Activated T-cell treated with anti-CD3 and anti-CD28 coated beads, Interleukin-2, amount 50 U/mL, for 4 hours (primary cell): ENCODE measurements at places on chromosomes 11 and 22. TPM values are rescaled to one million over a fixed set of nuclear protein-coding genes. Genes with fewer than 3 reads are reported as not detected.

GRCh38 chr11:127943152-127943551 is 644.2 kb downstream of the ETS1 start:
- DNase-seq: no peak

DNA sequence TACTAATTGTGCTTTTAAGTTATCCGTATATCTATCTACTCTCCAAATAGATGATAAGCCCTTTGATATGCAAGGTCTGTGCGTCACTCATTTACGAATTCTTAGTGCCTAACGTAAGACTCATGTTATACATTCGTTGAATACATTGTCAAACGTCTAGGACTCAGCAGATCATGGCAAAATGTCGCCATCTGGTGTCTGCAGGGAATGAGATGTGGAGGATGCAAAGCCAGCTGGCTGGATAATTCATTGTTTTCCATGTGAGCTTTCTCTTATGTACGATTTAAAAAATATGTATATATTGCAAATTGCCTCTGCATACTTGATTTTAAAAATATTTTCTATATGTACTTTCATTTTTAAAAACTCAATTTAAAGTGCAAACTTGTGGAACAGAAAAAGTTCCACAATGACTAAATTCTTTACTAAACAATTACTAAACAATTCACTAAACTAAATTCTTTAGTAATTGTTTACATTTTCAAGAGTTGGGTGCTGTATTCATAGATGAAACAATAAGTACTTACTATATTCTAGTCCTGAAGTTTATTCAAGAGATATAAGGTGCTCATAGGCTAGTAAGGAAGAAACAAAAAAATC is 33.8 kb downstream of the ZNF202 start:
- peak; percentile 50 for DNase-seq

GRCh38 chr11:90446207-90446606 is 223.4 kb upstream of the CHORDC1 start:
- no peak for DNase-seq

BCO2 gene
- total RNA-seq: 0.66 TPM

PGA5 gene
- not detected for total RNA-seq

DNA sequence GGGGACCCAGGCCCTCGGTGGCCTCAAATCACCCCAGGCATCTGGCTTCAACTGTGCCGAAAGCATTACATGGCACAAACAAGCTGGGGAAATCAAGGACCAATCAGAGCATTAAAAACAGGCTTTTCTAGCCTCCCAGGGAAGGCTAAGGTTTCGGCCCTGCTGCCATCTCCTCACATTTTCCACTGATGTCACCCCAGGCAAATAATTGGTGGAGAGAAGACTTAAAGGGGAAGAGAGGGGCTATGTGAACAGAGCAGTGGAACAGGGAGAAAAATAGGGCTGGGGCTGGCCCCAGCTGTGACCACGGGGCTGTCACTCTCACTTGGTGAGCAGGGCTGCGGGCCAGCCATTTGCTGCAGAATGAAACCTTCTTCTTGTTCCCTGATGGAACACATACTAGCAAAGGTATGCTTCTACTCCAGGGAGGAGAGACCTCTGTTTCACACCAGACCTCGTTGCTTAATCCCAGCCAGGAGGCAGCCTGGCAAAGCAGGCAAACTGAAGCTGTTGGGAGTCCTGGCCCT is 581.3 kb downstream of the SOX6 start:
- no peak for DNase-seq

H19 gene
- 1.5 TPM for total RNA-seq

TRIM44 gene
- 45.3 TPM for total RNA-seq

DNA sequence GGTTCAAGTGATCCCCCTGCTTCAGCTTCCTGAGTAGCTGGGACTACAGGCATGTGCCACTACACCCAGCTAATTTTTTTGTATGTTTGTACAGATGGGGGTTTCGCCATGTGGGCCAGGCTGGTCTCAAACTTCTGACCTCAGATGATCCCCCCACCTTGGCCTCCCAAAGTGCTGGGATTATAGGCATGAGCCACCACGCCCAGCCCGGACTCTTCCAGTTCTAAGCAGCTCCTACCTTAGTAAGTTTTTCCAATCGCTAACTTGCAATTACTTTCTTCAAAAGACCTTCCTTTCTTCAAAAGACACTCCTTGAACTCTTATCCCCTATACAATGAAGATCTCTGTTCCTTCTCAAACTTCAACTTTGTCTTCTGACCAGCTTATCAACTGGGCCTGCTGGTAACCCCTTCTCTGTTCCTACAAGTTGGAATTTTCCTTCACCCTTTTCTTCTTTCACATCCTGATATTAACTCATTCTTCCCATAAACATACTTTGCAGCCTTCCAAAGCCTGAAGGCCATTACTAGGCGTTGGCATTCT is 25.8 kb downstream of the RBFOX2 start:
- DNase-seq: no peak

GRCh38 chr11:36139767-36140166 is 149.5 kb downstream of the COMMD9 start:
- DNase-seq: no peak

DNA sequence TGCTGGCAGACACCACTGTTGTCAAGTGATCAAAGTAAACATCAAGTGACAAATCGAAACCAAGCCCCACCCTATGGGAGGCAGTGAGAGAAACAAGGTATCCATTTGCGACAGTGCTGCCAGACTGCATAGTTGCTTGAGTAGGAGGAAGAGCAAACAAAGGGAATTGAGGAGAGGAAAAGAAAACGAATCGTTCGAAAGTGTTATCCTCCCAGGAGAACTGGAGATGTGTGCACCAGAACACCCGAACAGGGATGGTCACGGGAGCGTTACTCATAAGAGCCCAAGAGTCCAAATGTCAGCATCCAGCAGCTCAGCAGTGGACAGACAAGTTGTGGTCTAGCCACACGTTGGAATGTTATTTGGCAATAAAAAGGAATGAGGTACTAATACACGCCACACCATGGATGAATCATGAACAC is 58.4 kb upstream of the NUP50 start:
- no peak for DNase-seq

GRCh38 chr11:126163074-126163700 is 48.3 kb downstream of the RPUSD4 start:
- DNase-seq: no peak

ROM1 gene
- total RNA-seq: 6.6 TPM

DNA sequence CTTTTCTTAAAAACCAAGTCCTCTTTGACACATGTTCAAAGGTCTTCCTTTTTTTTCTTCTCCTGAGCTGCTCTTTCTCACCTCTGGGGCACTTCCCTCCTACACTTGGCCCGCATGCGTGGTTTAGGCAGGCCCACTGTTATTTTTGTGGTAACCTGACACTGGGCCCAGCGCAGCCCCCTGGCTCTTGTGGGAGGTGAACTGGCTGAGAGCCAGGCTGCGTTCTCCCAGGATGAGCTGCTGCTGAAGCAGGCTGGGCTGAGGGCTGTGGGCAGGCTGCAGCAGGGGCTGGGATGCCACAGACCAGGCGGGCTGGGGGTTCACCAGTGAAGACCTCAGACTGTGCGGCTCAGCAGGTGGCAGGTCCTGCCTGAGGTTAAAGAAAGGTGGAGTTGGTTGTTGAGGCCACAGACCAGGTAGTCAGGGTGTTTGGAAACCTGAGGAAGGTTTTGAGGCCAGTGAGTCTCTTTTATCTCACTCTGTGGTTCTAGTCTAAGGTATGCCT is 72.4 kb downstream of the TEAD1 start:
- no peak for DNase-seq
